ENCODE measurements at places on chromosomes 2 and 18. TPM values are rescaled to one million over a fixed set of nuclear protein-coding genes. Genes with fewer than 3 reads are reported as not detected.
A peak's percentile ranks its signal among the peaks of the same experiment; 100 is the strongest.

- no peak for DNase-seq
These were observed 6.6 kb downstream of the KIF1A start for GRCh38 chr2:240813231-240813921.

The ACTG2 gene
- polyA plus RNA-seq: 0.46 TPM

DNA sequence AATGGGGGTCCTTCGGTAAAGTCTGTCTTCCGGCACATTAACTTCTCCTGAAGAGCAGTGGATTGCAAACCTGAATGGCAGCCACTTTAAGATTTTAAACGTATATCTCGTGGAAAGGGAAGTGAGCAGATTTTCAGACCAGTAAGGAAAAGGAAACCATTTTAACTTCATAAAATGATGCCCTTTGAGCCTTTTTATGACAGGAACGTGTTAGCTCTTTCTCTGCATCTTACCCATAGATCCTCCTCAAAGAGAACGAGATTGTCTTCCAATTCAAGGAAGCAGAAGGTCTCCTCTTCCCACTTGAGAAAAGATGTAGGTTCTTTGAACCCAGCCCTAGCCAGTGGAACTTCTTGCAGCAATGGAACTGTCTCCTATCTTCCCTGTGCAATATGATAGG, 35.6 kb downstream of the HK2 start:
- no peak for DNase-seq

The RTP5 gene
- polyA plus RNA-seq: not detected

GRCh38 chr2:230631470-230631869, 81.2 kb upstream of the CAB39 start:
- no peak for DNase-seq

DNA sequence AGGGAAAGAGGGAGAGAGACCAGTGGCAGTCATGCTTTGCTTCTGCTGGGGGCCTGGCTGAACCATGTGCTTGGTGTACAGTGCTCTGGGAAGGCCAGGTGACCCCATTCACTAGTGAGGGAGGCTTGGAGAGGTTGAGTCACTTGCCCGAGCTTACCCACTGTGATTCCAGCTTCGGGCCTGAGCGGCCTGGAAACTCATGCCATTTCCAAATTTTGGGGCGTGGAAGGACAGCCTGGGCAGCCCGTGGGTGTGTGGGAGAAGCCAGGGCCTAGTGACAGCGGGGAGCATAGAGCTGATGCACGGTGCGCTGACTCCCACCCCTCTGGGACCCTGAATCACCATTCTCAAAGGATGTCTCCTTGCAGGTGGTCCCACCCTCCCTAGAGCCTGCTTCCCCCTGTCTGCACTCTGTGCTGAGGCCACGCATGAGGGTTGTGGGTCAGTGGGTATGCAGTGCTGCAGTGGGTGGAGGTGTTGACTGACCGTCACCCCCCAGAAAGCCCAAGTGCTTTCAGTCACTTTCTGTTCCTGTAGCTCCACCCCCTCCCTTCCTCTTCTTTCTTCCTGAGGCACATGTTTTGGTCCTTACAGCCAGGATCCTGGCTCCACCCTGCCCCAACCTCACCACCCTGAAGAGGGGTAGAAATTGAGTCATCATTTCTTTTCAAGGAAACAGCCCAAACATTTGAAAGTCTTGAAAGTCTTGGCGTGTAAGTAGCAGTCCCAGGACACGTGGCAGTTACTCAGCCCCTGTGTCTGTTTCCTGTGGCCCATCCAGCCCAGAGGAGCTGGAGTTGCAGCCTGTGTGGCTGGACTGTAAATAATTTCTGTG, 69.3 kb upstream of the MCFD2 start:
- DNase-seq: no peak

DNA sequence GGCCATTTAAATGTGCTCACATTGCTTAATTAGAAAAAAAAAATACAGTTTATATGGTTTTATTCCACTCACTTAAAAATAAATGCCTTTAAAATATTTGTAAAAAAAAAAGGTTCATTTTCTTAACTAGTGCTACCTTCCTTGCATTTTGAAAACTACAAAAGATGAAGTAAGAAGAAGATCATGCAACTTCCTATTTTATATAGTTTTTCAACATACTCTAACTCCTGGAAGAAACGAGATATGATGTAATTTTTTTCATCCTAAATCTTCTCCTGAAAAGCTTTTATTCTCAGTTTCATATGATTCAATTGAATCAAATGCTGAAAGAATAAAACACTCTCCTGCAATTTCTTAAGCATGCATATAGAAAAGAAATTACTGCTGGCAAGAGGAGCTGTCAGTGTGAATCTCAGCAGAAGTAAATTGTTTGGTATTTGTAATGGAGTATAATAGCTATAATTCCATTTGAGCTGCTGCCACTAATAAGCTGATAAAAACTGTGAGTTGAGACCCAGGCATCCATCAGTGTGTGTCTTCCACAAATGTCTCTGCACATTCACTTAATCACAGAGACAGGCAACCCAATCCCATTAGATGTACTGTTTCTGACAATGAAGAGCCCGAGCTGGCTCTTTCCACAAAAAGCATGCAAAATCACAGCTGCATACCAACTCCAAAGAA, 3.7 kb downstream of the FTCDNL1 start:
- DNase-seq: no peak

- DNase-seq: no peak
These were observed 157.6 kb downstream of the TDRD15 start for GRCh38 chr2:21281384-21281783.

DNA sequence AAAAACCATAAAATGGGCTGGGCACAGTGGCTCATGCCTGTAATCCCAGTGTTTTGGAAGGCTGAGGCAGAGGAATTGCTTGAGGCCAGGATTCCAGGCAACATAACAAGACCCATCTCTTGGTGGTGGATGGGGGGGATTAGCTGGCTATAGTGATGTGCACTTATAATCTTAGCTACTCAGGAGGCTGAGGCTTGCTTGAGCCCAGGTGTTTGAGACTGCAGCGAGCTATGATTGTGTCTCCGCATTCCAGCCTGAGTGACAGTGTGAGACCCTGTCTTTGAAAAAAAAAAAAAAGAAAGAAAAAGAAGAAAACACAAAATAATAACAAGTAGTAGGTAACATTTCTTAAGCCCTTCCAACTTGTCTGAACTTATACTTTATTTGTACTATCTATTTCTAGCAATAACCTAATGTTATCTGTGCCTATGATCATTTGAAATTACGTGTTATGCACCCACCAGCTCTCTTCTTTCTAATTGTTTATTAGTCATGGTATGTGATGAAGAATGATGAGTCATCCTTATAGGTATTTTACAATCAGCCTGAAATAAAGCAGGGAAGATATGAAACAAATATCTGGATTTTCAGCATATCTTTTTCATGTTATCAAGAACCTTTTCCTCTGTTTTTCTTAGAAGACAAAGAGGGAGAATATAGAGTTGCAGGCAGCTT, 129.3 kb upstream of the UNC80 start:
- DNase-seq: no peak

The SERPINB10 gene
- 0.19 TPM for polyA plus RNA-seq

The NDC80 gene
- polyA plus RNA-seq: 25.5 TPM

- peak; percentile 31 for DNase-seq
These were observed 195.7 kb downstream of the CDH20 start for GRCh38 chr18:61528961-61529360.

- no peak for DNase-seq
These were observed 51.4 kb downstream of the SMCHD1 start for GRCh38 chr18:2706903-2707302.

The CSRNP3 gene
- 9.9 TPM for polyA plus RNA-seq

The OR6B3 gene
- not detected for polyA plus RNA-seq

The DNAJC5G gene
- polyA plus RNA-seq: 0.43 TPM

DNA sequence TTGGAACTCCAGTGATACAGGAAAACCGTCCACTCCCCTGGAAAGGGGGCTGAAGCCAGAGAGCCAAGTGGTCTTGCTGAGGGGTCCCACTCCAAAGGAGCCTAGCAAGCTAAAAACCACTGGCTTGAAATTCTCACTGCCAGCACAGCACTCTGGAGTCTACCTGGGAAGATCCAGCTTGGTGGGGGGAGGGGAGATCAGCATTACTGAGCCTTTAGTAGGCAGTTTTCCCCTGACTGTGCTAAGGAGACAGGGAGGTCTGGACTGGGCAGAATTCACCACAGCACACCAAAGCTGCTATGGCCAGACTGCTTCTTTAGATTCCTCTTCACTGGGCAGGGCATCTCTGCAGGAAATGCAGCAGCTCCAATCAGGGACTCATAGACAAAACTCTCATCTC, 510.7 kb upstream of the LRRTM1 start:
- no peak for DNase-seq

- no peak for DNase-seq
These were observed 58.1 kb downstream of the SERTAD2 start for GRCh38 chr2:64595397-64596176.

- no peak for DNase-seq
These were observed 1469.6 kb upstream of the NXPH2 start for GRCh38 chr2:140249821-140250220.

- no peak for DNase-seq
These were observed 108.0 kb upstream of the SALL3 start for GRCh38 chr18:78871618-78872017.

The CERKL gene
- 15.1 TPM for polyA plus RNA-seq

The MATN3 gene
- 3.0 TPM for polyA plus RNA-seq

The PFN4 gene
- 1.9 TPM for polyA plus RNA-seq

- DNase-seq: peak; percentile 63
These were observed 5.5 kb upstream of the ID2 start for GRCh38 chr2:8676191-8676920.

The MRPL19 gene
- polyA plus RNA-seq: 68.9 TPM

DNA sequence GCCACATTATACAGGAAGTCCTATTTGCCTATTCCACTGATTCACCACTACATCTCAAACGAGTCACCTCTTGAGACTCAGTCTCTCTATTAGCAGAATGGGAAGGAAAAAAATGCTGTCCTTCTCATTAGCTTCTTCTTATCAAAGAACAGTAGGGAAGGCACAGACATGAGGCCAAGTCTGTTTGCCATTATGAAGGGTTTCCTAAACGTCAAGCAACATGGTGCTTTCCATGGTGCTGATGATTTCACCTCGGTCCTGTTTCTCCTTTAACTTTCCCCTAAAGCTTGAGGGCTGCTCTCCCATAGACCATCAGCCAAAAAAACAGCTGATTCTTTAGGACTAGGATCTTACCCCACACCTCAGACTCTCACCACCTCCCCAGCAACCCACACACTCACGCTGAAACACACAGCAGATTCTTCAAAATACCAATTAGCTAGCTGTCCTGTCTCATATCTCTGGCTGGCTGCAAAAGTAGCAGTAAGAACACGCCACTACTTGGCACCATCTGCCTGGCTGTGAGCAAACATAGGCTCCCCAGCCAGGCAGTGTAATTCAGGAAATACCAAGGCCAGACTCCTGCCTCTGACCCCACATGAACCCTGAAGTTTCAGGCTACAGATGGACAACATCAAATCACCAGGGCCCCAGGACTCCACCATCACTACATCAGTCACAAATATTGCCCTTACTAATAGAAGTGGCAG, 30.5 kb downstream of the GALNT14 start:
- no peak for DNase-seq

- DNase-seq: peak; percentile 15
These were observed 519.4 kb upstream of the DSEL start for GRCh38 chr18:68035774-68036522.

The ABCA12 gene
- polyA plus RNA-seq: 0.27 TPM

DNA sequence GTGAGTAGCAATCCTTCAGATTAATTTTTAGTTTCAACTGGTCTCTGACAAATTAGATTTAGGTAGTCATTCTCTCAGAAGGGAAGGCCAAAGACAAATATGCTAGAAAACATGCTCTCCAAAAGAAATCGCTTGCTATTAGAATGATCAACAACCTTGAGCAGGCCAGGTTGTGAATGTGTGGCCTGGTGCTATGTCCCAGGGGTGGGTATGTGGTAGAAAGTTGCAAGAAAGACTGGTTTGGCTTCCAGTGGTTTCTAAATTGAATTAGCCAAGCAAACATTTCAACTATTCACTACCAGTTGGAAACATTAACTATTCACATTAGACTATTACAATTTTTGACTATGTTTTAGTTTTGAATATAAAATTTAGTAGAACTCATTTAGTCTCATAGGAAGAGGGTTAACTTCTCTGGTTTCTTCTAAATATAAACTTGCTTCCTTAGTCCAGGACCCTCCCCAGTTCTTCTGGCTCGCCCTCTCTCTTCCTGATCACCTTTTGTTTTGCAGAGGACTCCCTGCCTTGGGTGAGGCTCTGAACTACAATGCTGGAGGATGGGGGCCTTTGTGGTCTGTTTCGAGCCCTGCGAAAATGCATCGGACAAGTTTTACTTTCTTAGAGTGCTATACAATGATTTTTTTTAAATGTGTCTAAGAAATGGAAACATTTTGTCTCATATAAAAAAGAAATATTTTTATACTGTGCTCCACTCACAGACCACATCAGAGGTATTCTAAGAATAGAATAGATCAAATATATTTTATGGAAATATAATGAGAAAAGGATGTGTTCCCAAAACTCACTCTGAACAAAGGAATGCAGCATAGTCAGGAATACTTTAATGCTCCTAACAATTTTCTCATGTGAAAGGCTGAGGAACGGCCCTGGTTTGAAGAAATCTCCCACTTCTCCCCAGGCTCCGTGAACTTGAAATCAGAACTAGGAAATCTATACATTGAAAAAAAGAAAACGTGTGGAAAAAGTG, 375.0 kb upstream of the ZEB2 start:
- DNase-seq: no peak

The UGT1A8 gene
- polyA plus RNA-seq: 0.06 TPM

DNA sequence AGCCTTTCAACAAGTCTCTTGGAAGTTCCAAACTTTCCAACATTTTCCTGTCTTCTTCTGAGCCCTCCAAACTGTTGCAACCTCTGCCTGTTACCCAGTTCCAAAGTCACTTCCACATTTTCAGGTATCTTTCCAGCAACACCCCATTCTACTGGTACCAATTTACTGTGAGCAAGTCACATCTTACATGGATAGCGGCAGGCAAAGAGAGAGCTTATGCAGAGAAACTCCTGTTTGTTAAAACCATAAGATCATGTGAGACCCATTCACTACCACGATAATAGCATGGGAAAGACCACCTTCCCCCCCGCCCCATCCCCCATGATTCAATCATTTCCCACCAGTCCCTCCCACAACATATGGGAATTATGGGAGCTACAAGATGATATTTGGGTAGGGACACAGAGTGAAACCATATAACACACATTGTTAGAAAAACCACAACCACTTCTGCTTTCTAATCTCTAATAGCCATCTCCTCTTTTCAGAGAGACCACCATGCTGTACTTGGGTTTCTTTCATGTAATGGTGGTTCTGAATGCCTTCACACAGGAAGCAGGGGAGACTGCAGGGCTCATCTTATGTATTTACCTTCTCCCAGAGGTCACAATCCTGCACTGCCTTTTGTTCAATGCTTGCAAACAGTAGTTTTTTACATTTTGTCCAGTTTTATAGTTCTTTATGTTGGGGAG, 46.0 kb upstream of the CALCRL start:
- DNase-seq: no peak

- no peak for DNase-seq
These were observed 140.1 kb downstream of the EXOC6B start for GRCh38 chr2:72685638-72686213.

- DNase-seq: no peak
These were observed 56.3 kb upstream of the ZNF532 start for GRCh38 chr18:58808349-58808748.
